ENCODE measurements at places on chromosomes 4 and X.

DNA sequence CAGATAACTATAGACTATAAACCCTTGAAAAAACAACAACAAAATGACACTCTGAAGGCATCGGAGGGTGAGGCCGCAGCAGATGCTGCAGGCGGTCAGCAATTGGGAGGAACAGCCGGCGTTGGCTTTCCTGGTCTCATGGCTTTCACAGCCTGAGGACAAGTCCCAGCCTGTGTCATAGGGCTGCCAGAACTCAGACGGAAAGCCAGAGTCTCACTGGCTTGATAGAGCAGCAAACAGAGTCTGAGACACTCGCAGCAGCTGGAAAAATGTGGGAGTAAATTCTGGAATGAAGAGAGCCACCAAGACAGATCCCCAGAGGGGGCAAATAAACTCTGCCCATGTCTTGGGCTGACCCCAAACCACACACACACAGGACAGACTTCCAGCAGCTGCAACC is 86.3 kb downstream of the PPP2R2C start:
- DNase-seq: no peak

DNA sequence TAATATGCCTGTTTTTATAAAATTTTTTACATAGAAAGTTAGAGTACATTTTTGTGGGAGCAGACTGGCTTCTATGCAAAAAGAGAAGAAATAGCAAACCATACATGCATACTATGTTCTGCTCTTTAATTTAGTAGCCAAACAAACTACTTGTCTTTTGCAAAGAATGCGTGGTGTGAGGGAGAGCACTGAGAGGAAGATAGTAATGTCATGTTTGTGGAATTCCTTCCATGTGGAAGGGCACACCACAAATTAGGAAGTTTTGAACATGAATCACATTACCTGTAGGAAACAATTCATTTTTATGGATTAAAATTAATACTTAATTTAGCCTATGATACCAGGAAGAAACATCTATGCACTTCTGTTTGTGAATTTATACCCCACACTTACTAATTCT is 1529.1 kb upstream of the ADGRL3 start:
- no peak for DNase-seq

- DNase-seq: no peak
These were observed 138.9 kb upstream of the MID1 start for GRCh38 chrX:10759141-10759799.

DNA sequence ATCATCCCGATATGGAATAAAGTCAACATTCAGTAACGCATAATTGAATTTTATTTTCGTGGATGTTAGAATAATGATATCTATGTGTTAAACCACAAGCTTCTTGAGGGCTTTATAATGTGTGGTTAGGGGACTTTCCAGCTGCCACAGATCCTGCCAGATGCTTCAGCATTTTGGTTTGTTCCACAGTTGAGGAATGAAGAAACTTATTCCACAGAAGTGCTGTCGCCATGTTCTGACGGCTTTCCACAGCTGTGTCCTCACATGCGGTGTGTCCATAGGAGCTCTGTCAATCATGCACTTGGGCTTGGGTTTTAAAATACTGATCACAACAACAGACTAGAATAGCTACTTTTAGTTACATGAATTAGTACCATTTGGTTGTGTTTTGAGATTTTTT is 411.9 kb downstream of the TRIML1 start:
- no peak for DNase-seq

- DNase-seq: no peak
These were observed 54.7 kb downstream of the SMARCAD1 start for GRCh38 chr4:94262163-94263016.

DNA sequence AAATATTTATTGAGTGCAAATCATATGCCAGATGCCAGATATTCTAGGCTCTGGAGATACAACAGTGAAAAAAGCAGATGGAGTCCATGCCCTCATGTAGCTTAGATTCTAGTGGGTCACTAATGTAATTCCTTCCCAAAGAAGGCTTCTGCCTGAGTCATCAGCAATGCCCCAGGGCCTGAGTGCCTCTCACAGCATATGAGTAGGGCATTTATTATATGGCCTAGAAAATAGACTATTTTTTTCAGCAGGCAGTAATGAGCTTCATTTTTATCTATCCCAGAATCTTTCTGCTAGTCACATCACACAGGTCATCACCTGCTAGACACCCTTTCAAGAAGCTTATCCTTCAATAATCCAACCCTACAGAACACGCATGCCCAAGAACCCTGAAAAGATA is 22.3 kb downstream of the TMEM31 start:
- no peak for DNase-seq

- no peak for DNase-seq
These were observed 36.8 kb upstream of the NAP1L5 start for GRCh38 chr4:88734403-88734949.

DNA sequence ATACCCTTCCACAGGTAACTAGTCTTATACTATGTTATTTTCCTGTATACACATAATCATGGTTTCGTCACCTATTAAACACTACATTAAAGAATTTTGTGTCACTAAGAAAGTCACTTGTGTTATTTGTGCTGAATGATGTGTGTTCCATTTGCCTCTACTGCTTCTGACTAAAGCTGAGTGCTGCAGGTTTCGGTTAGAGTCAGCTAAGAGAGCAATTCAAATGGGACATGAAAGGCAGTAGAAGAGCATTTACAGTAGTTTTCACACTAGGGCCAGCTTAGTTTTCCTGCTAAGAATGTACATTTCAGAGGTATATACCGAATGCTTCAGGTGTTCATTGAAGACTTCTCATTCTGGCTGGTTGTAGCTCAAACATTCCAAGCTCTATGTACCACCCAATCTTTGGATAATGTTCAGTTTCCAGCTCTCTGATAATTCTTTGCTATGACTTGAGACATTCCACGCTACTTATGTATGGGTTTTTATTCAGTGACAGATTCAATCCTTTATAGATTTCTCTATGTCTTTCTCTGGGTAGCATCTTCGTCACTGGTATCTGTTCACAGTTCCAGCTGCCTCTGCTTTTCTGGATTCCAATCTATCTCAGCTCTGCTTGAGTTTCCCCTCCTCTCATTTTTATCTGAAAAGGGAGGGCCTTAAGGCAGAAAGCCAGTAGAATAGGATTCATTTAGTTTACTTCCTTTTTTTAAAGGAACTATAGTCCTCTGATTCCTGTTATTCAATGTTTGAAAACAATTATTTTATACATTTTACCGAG is 164.4 kb downstream of the CXXC4 start:
- no peak for DNase-seq

- DNase-seq: no peak
These were observed 35.2 kb downstream of the SLC10A7 start for GRCh38 chr4:146486565-146486964.

GRCh38 chr4:180059216-180059881 is 2183.9 kb upstream of the TENM3 start:
- DNase-seq: no peak

DNA sequence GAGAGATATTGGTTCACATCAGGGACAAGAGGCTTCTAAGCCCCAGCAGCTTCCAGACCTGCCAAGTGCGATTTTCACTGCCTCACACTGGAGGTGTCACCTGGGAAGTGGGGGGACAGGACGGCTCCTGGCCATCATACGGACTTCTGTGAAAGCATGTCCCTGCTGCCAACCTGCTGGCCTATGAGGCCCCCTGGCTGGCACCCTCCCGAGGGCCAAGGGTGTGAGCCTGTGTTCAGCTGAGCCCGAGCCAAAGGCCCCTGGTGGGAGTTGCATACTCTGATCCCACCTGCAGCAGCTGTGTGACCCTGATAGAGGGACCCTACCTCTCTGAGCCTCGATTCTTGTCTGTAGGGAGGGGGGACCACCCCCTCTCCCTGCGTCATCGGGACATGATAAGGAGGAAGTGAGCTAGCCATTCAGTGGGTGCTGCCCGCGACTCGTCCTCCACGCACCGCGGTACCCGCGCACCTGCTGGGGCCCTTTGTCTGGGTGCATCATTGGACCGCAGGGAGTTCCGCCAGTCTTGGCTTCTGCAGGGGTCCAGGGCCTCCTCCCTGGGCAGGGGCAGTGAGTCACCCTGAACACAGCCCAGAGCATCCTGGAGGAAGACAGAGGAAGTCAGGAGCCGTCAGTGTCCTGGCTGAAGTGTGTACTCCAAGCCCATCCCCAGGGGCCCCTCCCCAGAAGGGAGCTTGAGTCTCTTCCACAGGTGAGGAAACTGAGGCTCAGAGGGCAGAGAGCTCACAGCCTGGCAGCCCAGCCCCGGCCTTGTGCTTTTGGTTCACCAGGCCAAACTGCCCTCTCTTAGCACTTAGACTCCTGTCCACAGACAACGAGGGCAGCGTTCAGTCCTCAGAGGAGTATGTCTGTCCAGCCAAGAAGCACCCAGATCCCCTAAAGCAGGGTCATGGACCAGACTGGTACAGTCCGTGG is 24.1 kb downstream of the C4orf50 start:
- DNase-seq: no peak

GRCh38 chrX:87941841-87942240 is 424.2 kb downstream of the KLHL4 start:
- DNase-seq: no peak

DNA sequence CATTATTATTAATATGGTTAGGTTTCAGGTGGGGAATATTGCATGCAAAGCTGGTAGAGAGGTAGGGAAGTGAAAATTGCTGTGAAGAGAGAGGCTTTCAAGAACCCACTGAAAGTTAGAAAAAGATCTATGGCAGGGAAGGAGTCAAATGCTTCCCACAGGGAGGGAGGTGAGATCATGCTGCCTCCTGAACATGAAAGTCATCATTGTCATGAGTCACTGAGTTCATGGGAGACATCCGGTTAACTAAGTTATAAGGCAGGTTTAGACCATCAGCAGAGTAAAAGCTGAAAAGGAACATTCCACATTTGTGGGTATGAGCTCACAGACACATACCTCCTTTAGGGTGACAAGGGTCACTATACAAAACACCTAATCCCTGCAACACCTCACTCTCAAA is 16.2 kb downstream of the GATB start:
- no peak for DNase-seq

DNA sequence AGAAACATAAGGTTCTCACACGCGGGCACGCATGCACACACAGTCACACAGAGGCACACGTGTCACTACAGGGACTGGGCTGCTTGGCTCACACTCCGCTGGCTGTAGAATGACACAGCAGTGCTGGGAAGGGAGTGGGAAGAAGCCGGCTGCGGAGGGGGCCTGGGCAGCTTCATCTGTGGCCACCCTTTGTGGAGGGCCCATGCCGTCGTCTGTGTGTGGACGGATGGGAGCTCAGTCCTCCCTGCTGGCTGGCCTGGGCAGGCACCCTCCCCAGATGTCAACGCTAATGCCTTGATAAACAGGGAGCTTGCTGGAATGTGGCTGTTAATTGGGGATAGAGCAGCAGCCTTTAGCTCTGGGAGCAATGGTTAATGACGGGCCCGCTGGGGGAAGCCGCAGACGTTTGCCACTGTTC is 621.1 kb downstream of the BCOR start:
- DNase-seq: no peak

GRCh38 chr4:8719421-8719820 is 126.9 kb downstream of the CPZ start:
- DNase-seq: no peak

GRCh38 chrX:29477878-29478277 is 737.5 kb upstream of the MAGEB2 start:
- DNase-seq: no peak

- DNase-seq: no peak
These were observed 560.8 kb upstream of the ATOH1 start for GRCh38 chr4:93267747-93268146.

DNA sequence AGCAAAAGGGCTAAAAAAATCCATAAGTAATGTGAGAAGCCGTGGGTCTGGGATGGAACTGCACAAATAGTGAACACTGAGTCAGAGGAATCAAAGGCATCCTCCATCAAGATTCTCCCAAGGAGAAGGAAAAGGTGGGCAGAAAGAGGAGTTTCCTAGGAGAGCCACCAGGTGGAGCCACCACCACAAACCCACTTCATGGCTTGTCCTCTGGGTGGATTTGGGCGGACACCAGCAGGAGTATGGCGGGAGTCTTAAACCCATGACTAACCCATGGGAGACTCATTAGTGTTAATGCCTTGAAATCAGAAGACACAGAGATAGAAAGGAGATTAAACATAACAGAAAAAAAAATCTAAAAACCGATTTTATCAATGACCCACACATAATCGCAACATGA is 147.7 kb downstream of the SH3KBP1 start:
- DNase-seq: peak; percentile 7

GRCh38 chr4:78345237-78345636 is 206.3 kb upstream of the ANXA3 start:
- no peak for DNase-seq

- DNase-seq: peak; percentile 22
These were observed 450.0 kb downstream of the ANKRD50 start for GRCh38 chr4:124262211-124263179.

- DNase-seq: no peak
These were observed 51.7 kb downstream of the SLC7A11 start for GRCh38 chr4:138190452-138190858.

GRCh38 chr4:105807496-105807895 is 87.8 kb upstream of the NPNT start:
- no peak for DNase-seq

- DNase-seq: no peak
These were observed 76.5 kb upstream of the SMARCAD1 start for GRCh38 chr4:94131212-94131611.

DNA sequence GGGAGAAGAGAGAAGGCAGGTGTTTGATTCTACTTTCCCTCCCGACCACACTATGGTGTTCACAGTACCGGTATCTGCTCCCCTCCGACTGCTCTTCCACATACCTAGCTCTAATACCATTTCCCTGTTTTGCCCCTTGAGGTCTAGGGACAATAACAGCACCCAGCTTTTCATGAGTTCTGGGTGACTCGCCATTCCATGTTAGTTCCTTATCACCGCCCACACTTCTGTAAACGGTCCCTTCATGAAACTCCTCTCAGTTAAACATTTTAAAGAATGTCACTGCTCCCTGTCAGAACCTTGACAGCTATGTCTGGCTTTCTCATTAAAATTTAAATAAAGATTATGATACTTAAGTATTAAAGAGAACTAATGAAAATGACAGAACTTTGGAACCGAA is 136.7 kb downstream of the ADAMTS3 start:
- DNase-seq: no peak

DNA sequence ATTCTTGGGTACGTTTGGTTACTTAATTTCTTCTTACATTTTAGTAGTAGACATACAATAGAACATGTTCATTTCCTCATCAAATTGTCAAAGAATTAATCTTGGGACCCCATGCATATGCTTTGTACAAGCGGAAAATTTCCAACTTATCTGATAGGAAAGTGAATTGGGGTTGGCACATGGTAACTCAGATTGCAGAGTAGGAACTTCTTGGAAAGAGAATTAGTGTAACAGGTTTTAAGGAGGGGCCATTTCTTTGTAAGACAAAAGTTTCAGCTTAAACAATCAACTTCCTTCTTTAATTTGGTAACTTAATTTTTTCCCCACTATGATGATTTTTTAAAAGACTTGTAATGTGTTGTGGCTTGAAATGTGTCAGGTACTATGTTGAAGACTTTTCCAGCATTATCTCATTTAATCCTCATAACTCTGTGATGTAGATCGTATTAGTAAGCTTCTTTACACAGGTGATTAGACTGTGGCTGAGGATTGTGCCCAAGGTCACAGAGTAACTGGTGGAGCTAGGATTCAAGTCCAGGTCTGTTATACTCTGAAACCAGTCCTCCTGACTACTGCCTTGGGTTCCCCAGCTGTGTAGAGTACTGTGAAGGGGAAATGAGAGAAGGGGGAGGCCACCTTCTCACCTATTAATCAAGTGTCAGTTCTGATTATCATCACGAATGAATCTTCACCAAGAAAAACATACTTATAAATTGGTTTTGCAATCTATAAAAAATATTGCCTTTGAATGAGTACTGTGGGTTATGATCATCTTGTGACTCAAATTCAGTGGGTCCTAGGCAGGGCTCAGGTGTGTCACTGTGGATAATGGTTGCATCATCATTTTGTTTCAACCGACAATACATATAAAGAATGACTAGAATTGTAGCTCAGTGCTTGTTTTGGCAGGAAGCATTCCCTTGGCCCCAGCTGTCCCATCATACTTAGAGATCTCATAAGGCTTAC is 4.3 kb downstream of the GK start:
- DNase-seq: no peak

Data from NCI-H510A (cell line).